Cortex of kidney (tissue), 1 donor: ENCODE measurements at places on chromosomes 4 and X.

DNA sequence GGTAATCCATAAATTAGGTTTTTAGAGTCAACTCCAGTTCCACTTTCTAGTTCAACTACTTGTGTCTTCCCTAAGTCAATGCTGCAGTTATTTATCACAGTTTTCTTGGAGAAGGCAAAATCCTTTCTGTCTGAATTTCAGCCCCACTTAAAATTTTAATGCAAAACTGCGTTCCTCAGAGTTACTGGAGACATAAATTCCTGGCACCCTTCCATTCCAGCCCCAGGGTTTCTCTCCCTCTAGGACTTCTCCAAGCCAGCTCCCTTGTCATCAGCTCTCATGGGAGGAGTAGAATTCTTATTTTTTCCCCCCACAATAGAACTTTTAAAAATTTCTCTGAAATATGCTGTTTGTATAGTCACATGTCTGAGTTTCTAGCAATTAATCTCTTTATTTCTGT is 50.6 kb upstream of the PHOX2B start:
- DNase-seq, result no peak

DNA sequence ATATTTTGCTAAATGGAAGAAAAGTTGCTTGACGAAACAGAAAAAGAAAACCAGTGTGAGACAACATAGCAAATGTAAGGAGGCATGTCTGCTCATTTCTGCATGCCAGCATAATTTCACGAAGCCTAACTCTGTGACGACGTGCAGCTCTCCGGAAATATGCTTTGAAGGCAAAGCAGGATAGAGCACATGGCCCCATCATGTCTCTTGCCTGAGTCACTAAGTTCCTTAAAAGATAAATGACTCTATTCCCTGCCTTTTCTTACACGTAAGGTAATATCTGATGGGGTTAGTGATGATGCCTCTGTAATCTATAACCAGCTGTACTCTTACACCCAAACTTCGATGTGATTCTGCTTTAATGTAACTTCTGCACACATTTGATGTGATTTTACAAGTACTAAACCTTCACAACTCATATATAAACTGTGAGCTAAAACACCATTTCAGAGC is 64.5 kb downstream of the ANXA3 start:
- DNase-seq, result no peak

GRCh38 chr4:34157547-34157946 is 2086.8 kb downstream of the ARAP2 start:
- DNase-seq, result no peak

DNA sequence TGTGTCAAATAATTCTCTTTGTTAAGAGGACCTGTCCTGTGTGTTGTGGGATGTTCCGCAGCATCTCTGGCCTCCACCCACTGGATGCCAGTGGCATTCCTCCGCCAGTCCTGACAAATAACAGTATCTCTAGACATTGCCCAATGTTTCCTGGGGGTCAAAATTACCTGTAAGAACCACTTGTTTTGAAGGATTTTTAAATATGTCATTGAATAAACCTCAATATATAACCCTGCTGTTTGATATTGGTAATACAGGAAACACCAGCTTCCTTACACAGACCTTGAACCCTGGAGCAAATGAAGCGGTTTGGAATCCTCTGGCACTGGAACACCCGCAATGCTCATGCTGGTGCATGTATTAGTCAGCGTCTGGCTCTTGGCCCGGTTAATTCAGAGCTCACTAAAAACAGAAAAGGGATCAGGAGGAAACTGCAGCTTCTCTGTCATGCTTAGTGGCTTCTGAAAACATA is 101.3 kb downstream of the TBL1X start:
- DNase-seq, result no peak

DNA sequence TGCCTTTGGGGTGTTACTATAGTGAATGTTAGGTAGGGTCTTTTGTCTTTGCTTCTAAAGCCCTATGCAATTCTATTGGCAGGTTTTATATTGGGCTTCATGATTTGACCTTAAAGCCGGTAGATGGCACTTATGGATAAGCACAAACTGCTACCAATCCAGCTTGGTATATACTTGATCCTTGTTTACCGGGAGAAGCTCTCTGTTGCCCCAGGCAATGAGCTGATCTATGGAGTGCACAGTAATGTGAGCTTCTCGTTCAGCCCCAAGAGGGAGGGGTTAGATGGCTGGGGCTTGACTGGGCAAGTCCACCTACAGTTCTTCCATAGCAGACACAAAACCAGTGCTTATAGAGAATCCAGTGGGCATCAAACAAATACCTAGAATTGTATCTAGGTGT is 287.2 kb upstream of the CT83 start:
- no peak for DNase-seq
